ENCODE measurements at places on chromosomes 6 and 20. TPM values are rescaled to one million over a fixed set of nuclear protein-coding genes. Genes with fewer than 3 reads are reported as not detected.

DNA sequence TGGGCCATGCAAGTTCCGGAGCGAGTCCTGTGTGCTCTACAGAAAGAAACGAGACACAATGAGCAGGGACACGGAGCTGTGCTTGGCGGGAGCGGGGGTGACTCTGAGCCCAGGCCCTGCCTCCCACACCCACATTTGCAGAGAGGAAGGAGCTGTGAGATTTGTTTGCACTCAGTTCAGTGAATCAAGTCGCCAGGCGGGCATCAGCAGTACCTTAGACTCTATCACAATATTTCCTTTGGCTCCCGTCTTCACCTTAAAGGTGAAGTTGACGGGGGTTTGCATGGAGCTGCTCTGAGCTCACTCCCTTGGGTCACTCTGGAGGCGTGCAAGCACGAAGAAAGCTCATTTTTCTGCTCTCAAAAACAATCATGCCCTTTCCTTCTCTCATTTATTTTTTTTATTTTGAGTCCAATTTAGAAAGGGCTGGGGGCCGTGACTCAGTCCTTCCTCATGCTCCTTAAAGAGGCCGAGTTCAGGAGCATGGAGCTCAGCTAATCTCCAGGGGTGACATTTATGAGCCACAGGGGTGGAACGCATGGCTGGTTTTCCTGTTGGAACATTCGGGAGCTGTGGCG lies 188.2 kb downstream of the NFATC2 start:
- H3K27me3 ChIP-seq: no peaks in the 10 kb centered on the region
- peak overlapping the region; percentile 79 for H3K27ac ChIP-seq
- DNase-seq: peak; percentile 55
- H3K4me1 ChIP-seq: peaks cover 30% of the 10 kb centered on the region

GRCh38 chr6:95805699-95806098 lies 210.1 kb upstream of the FUT9 start:
- no peaks in the 10 kb centered on the region for H3K4me1 ChIP-seq
- no peak overlapping the region for H3K27ac ChIP-seq
- DNase-seq: no peak
- H3K4me3 ChIP-seq: no peak overlapping the region

Gene CENPW
- 85.8 TPM for total RNA-seq

DNA sequence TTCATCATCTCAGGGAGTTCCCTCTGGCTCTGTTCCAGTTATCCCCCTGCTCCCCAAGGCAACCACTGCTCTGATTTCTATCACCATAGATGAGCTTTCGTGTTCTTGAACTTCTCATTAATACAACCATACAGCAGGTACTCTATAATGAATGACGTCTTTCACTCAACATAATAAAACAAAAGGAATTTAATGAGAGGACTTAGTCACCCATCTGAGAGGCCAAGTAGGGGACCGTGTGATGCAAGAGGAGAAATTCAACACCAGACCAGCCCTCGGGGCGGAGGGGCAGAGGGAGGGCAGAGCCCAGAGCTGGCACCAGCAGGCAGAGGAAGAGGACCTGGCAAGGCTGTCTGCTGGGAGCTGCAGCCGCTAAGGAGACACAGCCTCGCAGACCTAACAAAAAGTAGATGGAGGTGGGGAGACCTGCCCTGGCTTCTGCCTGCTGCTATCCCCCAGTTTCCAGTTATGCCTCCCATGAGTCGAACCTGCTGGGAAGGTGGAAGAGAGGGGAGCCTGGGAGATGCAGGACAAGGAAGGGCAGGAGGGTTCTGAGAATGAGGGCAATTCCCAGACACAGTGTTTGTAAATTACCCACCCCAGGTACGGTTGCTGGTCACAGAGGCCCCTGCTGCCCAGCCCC lies 13.8 kb downstream of the CCN5 start:
- H3K4me1 ChIP-seq: peaks cover 12% of the 10 kb centered on the region
- no peak overlapping the region for H3K4me3 ChIP-seq
- no peaks in the 10 kb centered on the region for H3K36me3 ChIP-seq
- peak; percentile 90 for DNase-seq
- H3K27ac ChIP-seq: peak overlapping the region; percentile 22

Gene TGM2
- 708 TPM for total RNA-seq

GRCh38 chr6:148508401-148509041 lies 165.9 kb downstream of the SASH1 start:
- H3K4me1 ChIP-seq: peaks cover 22% of the 10 kb centered on the region
- no peak overlapping the region for H3K27ac ChIP-seq
- H3K36me3 ChIP-seq: peaks cover 5% of the 10 kb centered on the region
- peak; percentile 54 for DNase-seq
- no peak overlapping the region for H3K4me3 ChIP-seq
- no peaks in the 10 kb centered on the region for H3K27me3 ChIP-seq

Gene COL21A1
- 1.4 TPM for total RNA-seq

Gene AGER
- 12.0 TPM for total RNA-seq

DNA sequence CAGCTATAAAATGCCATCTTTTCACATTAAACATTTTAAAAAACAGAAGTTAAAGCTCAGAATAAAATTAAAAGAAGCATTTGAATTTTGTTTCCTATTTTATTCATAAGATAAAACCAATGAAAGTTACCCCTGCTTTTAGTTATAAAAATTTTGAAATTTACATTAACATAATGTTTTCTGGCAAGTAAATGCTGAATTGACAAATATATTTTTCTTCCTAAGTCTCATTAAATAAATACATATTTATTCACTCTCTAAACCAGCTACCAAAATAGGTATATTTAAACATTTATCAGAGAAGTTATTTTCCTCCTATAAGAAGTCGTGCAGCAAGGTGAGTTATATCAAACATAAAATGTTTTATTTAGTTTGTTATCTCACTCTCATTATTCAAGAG lies 213.6 kb downstream of the TRDN start:
- no peaks in the 10 kb centered on the region for H3K36me3 ChIP-seq
- H3K27me3 ChIP-seq: no peaks in the 10 kb centered on the region
- H3K27ac ChIP-seq: no peak overlapping the region

Gene GABRR1
- total RNA-seq: not detected

GRCh38 chr6:10555625-10556309 lies 34.6 kb downstream of the GCNT2 start:
- DNase-seq: peak; percentile 82
- H3K27ac ChIP-seq: peak overlapping the region; percentile 74
- peak overlapping the region; percentile 57 for H3K4me3 ChIP-seq
- no peaks in the 10 kb centered on the region for H3K36me3 ChIP-seq
- H3K4me1 ChIP-seq: peaks cover 25% of the 10 kb centered on the region

DNA sequence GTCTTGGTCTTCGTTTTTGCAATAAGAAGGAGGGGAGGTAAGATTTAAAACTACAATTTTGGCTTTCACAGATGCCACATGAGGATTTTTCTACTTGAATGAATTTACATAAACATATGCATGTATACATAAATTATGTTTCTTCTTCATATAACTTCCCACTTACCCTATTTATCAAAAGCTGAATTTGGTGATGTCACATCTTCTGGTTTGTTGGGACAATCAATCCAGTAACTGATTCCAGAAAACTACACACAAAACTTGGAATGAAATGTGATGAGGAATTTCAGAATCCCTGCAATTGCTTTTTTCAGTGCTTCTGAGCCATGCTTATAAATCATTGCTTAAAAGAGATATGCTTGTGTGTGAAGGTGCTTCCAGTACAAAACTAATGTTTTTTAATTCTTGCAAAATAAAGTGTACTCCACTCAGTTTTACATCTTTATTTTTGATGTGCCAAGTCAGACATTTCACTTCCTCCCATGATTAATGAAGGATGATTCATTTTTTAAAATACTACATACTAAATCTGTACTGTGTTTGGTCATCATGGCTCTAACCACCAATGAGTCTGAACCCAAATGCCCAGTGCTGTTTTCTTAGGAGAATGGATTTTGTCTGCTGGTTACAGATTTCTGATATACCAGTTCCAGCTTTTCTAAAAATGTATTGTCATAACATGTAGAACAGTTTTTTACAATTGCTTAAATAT lies 32.1 kb upstream of the RIN2 start:
- peaks cover 7% of the 10 kb centered on the region for H3K4me1 ChIP-seq
- no peak overlapping the region for H3K27ac ChIP-seq
- no peak overlapping the region for H3K4me3 ChIP-seq
- H3K27me3 ChIP-seq: no peaks in the 10 kb centered on the region
- no peaks in the 10 kb centered on the region for H3K36me3 ChIP-seq

DNA sequence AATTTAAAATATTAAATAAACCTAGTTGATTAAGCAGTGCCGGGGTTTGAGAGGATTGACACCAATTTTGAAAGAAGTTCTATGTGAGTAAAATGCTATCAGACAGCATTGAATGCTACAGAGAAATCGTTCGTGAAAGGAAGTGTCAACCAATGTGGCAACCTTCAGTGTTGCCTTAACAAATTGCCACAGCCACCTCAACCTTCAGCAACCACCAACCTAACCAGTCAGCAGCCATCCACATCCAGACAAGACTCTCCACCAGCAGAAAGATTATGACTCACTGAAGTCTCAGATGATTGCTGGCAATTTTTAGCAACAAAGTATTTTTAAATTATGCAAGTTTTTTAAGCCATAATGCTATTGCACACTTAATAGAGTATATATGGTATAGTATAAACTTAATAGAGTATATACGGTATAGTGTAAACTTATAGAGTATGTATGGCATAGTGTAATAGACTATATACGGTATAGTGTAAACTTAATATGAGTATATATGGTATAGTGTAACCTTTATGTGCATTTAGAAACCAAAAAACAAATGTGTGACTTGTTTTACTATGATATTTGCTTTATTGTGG lies 65.3 kb upstream of the ID4 start:
- no peaks in the 10 kb centered on the region for H3K4me1 ChIP-seq
- no peaks in the 10 kb centered on the region for H3K27me3 ChIP-seq
- no peak overlapping the region for H3K27ac ChIP-seq
- no peaks in the 10 kb centered on the region for H3K36me3 ChIP-seq

- no peaks in the 10 kb centered on the region for H3K36me3 ChIP-seq
- peaks cover 1% of the 10 kb centered on the region for H3K27me3 ChIP-seq
- DNase-seq: no peak
- no peaks in the 10 kb centered on the region for H3K4me1 ChIP-seq
- no peak overlapping the region for H3K27ac ChIP-seq
These were observed 34.9 kb downstream of the C20orf203 start for GRCh38 chr20:32638848-32639247.
